ENCODE measurements at places on chromosomes 2 and 18.

DNA sequence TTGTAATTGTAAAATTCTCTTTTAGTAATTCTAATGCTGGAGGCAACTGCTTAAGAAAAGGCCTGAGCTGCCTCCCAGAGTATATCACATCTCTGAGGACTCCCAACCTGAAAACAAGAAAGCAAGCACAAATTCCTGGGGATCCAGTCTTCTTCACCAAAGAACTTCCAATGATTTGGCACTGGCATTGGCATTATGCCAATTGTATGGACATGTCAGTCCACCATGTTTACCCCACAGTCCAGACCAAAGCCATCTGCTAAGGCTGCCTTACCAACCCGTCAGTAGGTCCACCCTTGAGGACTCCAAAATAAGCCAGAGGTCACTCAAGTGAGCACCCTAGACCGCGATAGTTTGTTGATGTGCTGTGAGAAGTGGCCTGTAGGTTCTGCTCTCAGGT lies 263.1 kb downstream of the RND3 start:
- no peak for DNase-seq

DNA sequence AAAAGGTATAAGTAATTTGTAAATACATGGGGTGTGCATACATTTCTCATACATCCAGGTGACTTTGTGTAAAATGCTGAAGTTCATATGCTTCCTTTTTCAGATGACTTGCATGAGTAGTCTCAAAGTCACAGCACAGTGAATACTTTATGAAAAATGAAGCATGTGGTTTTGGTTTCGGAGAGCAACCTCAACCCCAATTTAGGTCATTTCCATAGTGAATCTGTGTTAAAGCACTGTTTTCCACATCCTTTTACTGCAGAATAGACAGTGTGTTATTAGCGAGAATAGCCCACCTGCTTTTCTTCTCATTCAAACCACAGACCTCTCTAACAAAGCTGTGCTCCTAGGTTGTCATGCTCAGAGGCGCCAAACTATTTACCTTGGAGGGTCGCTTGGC lies 204.4 kb upstream of the RASGRP3 start:
- no peak for DNase-seq

- no peak for DNase-seq
Observed at GRCh38 chr2:234955091-234955591, 3.3 kb downstream of the SH3BP4 start.

DNA sequence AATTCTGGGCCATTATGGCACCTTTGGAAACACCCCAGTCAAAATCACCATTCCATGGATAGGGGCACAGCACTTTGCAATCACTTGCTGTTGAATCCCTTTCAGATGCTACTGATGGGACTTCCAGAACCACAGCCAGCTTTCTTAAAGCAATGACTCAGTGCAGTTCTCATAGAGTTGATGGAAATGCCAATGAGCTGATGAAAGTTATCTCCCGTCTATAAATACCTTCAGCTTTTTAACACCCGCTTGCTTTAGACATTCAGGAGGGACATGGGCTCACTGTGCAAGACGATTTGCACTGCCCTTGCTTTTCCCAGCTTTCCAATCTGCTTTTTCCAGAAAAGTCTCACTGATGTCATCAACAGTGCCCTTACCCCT lies 66.7 kb upstream of the RPL31 start:
- DNase-seq, result no peak

GRCh38 chr18:8799596-8800441 lies 94.5 kb downstream of the MTCL1 start:
- no peak for DNase-seq

Measured in hippocampal formation (tissue), 2 donors.